ENCODE measurements at places on chromosomes 11 and 22.

DNA sequence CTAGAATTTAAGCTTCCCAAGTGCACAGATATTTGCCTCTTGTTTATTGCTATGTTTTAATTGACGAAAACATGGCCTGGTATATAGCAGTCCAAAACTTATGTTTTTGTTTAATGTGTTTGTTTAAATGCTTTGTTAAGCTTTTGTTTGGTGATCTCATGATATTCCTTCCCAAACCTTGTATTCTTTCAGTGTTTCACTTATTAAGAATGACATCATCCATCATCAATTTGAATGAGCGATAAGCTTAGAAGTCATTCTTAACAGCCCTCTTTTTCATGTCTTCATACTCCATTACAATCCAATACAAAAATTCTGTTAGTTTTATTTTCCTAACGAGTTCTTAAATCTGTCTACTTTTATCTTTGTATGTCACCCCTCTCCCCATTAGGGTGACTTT is 206.0 kb downstream of the DYNC2H1 start:
- no peak for DNase-seq

DNA sequence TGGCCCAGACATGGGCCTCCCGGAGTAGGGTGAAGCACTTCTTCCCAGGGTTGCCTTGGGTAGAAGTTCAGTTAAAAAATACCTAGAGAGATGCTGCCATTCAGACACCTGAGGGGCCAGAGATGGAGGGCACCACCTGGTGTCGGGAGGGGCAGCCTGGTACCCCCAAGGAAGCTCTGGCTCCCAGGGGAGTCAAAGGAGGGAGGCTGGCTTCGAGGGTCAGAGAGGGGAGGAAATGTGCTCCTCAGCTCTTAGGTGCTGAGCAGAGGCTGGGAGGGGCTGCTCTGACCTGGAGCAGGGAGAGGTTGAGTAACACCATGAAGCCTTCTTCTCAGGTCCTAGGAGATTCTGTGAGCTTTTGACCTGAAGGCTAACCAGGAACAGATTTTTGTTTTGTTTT is 1.1 kb downstream of the USP35 start:
- no peak for DNase-seq

DNA sequence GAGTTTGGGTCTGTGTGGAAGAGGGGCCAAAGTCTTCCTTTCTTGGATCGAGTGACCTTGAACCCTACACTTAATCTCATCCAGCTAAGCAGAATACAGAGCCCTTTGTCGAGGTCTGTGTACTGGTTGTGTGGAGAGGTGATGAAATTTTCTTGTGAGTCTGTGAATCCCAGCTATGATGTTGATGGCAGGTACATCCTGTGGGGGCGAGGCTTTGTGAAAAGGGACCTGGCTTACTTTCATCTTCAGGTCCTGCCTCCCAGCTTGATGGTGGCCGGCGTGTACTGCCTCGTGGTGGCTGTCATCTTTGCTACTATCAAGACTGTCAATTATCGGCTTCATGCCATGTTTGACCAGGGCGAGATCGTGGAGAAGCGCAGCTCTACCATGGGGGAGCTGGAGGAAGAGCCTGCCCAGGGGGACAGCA is 1.0 kb downstream of the PCNX3 start:
- no peak for DNase-seq

DNA sequence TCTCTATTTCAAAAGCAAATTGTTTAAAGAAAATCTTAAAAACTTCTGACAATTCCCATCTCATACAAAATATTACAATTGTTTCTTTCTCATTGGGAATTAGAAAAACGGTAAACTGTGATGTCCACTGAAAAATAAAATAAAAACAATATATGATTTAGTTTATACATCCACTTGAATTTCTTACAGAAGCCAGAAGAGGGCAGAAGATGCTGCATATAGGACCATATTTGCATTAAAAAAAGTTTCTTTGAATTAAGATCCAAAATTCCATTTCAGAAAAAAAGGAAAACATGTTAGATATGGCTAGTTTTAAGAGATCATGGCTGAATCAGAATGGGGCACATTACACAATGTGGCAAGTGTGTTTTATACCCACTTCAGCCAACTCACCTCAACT is 39.3 kb upstream of the LRRC4C start:
- no peak for DNase-seq

GRCh38 chr11:100459811-100460210 is 227.3 kb upstream of the ARHGAP42 start:
- DNase-seq = no peak

DNA sequence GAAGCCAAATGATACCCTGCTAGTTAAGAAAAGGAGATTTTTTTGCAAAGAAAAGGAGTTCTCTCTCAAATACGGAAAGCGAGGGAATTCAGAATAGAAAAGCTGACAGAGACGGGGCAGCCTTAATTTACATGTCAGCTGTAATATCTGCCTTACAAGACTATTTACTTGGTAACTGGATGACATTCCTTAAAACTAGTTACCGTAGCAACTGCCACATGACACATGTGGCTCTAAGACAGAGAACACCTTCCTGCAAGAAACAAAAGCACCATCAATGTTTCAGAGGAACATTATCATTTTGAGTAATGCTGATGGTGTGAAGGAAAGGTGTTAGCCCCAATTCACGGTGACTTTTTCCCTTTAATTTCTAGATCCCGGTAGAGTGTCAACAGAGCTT is 222.1 kb downstream of the LRRC4C start:
- no peak for DNase-seq

DNA sequence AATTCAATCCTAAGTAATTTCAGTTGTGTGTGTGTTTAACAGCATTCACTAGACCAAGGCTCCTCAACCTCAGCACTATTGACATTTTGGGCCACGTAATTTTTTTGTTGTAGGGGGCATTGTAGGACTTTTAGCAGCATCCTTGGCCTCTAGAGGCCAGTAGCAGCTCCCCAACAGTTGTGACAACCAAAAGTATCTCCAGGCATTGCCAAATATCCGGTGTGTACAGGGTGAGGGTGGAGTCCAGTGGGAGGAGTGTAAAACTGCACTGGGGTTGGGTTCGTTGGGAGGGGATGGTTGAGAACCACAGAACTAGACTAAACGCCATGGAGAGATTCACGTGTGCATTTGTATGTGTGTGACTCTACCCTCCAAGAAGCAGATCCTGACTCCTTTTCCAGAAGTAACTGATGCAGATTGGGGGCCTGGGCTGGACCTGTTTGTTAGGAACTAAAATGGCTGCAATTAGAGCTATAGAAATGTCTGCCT is 5.9 kb upstream of the PHF21A start:
- DNase-seq = peak; percentile 77

DNA sequence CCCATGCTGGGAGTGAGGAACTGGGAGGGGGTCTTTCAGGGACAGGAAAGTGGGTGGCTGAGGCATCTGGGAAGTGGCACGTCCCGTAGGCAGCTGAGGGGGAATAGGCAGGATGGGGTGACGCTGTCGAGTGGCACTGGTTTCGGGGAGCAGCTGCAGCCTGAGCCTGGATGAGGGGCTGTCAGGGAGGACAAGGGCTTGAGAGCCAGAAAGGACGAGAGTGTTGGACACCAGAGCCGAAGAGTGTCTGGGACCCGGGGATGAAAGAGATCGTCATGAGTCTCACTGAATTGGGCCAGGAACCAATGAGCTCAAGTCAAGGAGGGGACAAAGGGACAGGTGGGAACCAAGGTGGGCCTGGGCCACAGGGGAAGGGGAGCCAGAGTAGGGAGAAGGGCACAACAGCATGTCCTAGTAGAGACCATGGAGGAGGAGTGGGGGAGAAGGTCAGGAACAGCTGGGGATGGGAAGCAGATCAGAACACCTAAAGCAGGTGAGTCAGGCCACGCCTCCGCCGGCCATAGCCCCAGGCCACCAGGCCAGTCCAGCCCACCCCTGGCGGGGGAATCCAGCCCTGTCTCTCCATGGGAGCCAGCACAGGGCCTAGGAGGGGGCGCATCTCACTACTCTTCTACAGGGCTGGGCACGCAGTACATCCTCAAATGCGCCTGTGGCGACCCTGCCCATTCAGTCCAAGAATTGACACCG is 4.2 kb downstream of the RAB3IL1 start:
- no peak for DNase-seq

GRCh38 chr22:46143491-46144147 is 6.7 kb upstream of the PPARA start:
- DNase-seq = no peak

- DNase-seq = no peak
These were observed 9.8 kb downstream of the CD82 start for GRCh38 chr11:44575288-44575672.

DNA sequence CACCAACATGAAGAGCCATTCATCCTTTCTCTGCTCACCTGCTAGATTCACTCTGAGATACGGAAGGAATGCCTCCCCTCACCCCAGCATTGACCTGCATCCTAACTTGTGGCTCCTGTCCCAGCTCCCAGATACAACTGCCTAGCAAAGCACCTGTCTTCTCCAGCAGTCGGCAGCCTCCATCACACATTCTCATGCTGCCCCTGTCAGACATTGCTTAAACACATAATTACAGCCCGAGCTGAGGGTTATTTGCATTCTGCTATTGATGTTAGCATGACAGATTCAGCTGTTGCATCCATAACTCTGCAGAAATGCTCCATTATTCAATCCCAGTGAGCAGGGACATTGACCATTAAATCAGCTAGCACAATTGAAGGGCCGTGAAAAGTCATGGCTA is 184.4 kb upstream of the NARS2 start:
- DNase-seq = no peak

DNA sequence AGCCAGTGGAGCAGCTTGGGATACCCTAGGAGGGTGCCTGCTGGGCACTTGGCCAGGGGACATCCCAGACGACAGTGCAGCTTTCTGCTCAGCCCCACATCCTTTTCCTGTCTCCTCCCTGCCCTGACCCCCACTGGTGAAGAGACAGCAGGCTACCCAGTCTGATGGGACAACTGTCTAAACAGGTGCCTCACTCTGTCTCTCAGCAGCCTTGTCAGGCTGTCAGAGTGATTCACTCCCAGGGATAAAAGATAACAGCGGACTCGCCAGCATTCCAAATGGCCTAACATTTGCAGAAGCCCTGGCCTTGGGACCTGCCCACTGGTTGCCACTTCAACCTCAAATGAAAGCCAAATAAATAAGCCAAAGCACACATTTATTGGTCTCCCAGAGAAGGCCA is 318.6 kb upstream of the PLET1 start:
- no peak for DNase-seq

DNA sequence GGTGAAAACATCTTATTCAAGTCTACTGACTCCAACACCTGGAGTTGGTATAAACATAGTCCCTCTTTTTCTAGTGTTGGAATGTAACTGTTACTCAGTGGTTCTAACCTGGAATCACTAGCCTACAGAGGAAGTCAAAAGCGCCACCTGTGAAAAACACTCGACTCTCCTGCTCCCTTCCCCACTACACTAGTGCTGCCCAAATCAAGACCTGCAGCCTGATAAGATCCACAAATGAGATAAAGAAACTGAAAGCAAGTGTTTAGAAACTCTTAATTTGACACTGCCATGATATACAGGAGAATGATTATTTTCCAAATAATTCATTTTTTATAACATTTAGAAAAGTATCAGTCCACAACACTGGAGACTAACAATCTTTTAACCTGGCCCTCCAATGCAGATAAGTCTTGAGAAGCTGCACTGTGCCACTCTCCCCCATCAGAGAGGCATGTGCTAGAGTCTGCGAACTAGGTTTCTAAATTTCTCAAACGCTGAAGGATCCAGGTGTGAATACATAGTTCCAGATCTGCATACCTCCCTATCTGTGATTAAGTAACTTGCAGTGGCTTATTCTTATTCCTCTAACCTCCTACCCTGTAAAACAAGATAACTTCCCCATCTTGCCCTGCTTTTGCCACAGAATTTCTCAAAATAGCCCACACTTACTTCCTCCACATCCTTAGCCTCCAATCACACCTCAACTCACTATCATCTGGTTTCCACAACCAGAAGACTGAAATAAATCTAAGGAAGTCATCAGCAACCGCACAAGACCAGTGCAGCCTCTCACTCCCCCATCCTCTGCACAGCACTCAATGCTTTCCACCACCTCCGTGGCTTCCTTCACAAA is 88.1 kb downstream of the RRAS2 start:
- peak; percentile 11 for DNase-seq

GRCh38 chr11:126282361-126282735 is 545 bp upstream of the TIRAP start:
- peak; percentile 38 for DNase-seq

DNA sequence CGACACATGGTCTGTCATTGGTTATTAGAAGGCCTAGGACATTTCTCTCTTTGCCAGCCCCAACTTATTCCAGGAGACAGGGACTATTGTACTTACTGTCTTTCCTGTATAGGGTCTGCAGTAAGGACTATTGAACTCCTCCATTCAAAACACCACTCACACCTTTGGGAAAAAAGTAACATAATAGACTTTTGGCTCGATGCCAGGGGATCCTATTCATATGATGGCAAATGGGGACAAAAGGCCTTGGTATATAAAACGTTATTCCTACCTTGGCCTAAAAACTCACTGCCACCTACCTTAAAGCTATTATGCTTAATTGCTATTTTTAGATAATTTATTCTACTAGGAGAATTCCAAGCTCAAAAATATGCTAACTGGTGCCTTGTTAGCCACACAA is 6.3 kb upstream of the NDUFC2 start:
- no peak for DNase-seq

- DNase-seq = no peak
These were observed 83.0 kb upstream of the RTL6 start for GRCh38 chr22:44581096-44581435.

DNA sequence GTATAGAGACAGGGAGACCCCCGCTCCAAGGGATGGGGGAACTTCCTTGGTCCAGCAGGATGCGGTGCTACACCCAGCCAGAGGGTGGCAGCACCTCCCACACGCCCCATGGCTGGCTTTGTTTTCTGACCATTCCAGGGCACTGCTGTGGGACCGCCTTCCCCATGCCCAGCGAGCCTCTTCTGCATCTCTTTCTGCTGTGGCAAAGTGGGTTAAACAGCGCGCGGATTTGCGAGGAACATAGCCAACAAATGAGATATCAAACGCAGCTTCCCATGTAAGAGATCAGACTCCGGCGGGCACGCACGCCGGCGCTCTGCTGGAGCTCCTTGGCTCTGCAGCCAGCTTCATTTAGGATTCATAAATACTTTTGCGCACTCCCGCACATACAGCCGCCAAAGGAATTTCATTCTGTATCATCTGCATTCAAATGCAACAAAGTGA is 485.8 kb upstream of the CADM1 start:
- DNase-seq = no peak

DNA sequence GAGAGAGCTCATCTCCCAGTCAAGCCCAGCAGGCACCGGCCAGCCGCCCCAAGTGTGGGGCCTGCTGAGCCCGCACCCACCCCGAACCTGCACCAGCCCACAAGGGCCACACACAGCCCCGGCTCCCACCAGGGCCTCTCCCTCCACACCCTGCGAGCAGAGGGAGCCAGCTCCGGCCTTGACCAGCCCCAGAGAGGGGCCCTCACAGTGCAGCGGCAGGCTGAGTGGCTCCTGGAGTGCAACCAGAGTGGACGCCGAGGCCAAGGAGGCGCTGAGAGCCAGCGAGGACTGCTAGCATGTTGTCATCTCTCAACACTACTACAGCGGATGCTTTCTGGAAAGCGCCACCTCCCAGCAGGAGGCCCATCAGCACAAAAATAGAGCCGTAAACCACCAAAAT is 10.9 kb downstream of the DEFB108B start:
- DNase-seq = no peak

DNA sequence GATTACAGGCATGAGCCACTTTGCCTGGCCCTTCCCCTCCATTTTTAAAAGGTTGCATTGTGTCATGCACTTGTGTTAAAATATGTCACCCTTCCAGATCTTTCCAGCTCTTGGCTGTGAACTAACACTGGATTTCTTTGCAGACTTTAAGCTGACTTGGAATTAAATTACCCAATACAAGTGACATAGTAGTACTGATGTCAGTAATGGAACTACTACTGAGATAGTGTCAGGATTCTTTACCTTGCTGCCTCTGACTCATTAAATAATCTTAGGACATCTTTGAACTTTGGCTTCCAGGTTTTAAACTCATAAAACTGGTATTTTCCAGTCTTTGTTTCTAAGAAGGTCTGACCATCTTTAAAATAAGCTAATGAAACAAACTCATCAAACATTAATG is 51.8 kb upstream of the OR4B1 start:
- no peak for DNase-seq

All from CD4-positive, alpha-beta T cell treated with Interleukin-2 at 100 ng/mL for 4 hours (primary cell).